Suppressor macrophage treated with lipopolysaccharide for 4 hours (primary cell): ENCODE measurements at places on chromosomes 11 and 22.

DNA sequence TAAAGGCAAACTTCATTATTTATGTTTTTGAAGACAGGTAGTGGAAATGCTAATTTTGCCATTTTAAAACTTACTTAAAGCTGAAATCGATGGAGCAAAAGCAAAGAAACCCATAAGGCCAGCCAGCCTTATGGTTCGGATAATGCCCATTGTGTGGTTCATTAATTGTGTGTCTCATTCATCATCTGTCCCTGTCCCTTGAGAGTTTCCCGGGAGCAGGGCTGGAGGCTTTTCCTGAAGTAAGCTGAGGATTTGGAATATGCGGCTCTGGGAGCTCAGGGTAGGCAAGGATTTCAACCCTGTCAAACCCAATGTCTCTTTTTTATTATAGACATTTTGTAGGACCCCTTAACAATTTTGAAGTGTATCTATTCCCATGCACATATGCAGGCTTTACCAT is 790.0 kb upstream of the KIRREL3 start:
- DNase-seq = no peak

DNA sequence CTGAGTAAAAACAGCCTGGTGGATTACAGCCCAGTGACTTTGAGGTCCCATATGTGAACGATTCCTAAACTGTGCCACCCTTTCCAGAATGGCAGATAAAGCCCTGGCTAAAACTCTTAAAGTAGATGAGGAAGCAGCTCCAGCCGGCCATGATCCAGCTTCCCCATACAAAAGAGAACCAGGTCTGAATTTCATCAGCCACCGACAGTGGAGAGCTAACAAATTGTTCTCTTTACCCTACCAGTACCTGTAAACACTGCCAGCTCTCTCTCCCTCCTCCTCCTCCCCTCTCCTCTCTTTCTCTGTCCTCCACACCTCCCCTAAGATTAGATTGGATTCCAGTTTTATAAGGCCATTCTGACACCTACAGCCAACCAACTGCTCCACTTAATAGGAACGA is 176.9 kb downstream of the DSCAML1 start:
- DNase-seq = no peak

GRCh38 chr11:134119094-134119493 is 50.2 kb downstream of the JAM3 start:
- no peak for DNase-seq

GRCh38 chr22:45172881-45173585 is 9.3 kb downstream of the NUP50 start:
- DNase-seq = no peak

- DNase-seq = no peak
Measured at GRCh38 chr11:45475173-45475572, 189.0 kb upstream of the SYT13 start.

DNA sequence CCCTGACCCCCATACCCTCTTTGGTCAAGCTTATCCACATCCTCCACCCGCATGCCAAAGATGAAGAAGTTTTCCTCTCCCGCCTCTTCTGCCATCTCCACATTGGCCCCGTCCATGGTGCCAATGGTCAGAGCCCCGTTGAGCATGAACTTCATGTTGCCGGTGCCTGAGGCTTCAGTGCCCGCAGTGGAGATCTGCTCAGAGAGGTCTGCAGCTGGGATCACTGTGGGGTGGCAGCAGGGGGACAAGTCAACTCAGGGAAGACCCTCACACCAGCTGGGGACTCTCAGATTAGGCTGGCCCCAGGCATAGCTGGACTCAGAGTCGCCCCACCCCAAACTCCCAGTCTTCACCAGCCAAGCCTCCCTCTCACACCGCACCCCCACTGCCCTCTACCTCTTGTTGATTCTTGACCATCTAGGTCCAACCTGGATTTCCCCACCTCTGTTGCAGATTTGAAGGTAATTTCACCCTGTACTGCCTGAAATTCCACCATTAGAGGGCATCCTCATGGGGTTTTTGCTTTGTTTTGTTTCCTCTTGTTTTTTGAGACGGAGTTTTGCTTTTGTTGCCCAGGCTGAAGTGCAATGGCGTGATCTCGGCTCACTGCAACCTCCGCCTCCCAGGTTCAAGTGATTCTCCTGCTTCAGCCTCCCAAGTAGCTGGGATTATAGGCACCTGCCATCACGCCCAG is 6.6 kb upstream of the RASGRP2 start:
- DNase-seq = no peak

DNA sequence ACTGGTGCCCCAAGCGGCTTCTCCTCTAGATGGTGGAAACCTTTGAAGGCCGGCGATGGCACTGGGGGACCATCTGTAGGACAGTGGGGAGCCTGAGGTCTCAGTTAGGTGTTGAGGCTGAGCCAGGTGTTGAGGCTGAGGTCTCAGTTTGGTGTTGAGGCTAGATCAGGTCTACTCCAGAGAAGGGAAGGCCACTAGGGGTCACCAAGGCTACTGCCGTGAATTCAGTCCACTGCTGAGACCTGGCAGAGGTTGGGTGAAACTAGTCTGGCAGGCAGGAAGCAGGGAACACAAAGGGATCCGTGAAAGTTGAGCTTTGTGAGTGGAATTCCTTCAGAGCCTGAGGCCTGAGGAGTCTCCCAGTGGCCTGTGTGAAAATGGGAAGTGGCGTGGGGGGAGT is 123.8 kb upstream of the FGF3 start:
- DNase-seq = no peak

- DNase-seq = no peak
Measured at GRCh38 chr11:129119036-129119435, 73.1 kb downstream of the ARHGAP32 start.

DNA sequence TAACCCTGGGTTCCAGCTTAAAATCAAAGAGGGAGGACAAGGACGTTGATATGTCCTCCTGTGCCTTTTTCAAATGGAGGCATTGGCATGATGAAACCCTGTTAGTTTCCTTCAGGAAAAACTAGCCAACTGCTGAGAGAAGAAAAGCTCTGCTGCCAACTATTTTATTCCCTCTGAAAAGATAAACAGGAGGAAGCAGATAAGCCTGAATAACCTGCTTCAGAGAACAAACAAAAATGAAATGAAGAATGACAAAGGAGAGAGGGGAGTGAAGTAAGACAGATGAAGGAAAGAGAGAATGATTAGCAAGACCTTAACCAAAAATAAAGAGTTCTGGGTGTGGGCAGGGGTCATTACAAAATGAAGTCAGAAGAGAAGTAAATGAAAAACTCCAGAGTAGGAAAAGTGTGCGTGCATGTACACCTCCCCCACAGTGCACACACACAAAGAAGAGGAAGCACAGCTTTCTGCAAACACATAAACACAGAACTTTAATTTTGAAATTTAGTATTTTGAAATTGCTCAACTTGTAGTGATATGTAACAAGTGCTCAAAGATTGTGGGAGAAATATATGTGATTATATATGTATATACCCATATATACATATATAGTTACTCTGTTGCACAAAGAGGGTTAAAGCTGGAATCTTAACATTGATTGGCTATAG is 332.2 kb downstream of the LUZP2 start:
- peak; percentile 37 for DNase-seq

- no peak for DNase-seq
Measured at GRCh38 chr11:118618991-118619375, 11.6 kb downstream of the PHLDB1 start.

DNA sequence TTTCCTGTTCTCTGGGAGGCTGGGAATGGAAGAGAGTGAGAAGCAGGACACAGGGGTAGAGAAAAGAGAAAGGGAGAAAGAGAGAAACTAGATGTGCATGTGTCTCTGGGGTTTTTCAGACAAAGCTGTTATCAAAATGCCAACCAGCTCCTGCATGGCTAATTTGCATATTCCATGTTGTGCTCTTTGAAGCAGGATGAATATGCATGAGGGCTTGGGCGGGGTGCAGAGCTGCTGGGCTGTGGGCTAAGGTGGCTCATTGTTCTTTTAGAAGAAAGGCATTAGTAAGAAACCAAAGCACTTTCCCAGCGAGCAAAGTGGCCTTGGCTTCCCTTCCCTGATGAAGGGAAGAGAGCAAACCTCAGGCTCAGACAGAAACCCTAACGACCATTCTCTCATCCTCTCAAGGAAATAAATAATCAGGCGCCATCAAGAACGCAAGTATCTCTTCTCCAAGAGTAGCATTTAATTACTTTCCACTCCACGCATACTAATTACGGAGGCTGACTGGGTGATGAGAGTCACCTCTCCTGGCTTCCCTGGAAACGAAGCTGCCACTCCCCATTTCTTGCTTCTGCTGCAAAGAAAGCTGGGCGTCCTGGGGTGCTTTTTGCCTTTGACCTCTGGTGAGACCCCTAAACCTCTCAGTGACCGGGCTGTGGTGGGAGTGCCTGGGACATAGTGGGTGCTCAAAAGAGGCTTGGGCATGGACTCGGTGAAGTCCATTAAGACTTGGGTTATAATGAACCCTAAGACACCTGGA is 54.2 kb downstream of the FEZ1 start:
- no peak for DNase-seq

DNA sequence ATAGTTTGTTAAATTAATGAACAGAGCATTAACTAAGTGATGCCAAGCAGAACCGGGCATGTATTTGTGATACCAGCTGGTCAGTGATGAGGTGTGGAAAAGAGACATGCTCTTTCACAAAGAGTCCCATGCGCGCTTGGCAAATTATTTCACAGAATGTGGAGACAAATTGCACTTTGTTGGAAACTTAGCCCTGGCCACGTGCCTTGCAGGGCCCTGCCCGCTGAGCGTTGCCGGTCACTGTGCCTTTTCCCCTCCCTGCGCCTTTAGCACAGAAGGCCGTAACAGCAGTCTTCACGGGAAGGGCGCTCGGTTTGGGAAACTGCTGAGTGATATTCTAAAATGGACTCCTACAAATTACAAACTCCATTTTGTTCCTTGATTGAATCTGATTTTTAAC is 235.9 kb downstream of the TBC1D22A start:
- no peak for DNase-seq

DNA sequence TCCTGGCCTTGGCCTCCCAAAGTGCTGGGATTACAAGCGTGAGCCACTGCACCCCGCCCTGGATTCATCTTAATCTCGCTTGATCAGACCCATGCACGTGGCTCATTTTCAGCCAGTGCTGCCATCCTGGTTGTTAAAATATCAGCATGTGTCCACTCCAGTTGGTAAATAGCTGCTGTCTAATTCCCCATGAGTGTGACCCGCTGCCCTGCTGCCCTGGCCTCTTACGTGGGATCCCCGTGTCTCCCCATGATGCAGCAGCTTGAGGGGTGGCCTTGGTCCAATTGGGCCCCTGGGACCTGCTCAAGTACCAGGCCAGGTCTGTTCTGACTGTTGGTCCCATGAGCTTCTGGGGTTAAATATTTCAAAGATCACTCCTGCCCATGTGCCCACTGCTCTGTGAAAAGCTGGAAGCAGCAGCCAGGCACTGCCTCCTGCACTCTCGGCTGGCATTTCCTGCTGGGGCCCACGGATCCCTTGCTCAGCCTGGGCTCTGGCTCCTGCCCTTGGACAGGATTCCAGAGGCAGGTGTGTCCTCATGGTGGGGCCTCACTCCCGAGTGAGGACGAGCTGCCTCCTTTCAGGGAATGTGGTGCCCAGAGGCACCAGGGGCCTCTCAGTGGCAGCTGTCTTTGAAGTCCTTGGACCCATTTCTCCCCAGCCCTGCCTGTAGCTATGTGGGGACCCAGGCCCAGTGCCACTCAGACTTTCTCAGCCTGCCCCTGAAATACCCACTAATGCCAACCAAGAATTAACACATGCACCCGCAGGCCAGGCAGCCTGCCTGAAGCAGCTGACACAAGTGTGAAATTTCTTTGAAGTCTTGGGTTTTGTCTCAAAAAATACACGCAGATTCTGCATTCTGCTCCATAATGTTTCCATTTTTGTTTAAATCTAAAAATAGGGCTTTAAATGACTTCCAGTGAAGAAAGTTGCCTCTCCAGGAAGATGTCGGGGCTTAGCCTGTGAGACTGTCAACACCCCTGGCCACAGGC is 38.1 kb upstream of the PRDM11 start:
- DNase-seq = no peak

- DNase-seq = no peak
Measured at GRCh38 chr22:35464399-35464798, 64.5 kb downstream of the MCM5 start.
